Right hindlimb (tissue), 1 donor: ENCODE measurements at places on chromosomes 6 and 20.

DNA sequence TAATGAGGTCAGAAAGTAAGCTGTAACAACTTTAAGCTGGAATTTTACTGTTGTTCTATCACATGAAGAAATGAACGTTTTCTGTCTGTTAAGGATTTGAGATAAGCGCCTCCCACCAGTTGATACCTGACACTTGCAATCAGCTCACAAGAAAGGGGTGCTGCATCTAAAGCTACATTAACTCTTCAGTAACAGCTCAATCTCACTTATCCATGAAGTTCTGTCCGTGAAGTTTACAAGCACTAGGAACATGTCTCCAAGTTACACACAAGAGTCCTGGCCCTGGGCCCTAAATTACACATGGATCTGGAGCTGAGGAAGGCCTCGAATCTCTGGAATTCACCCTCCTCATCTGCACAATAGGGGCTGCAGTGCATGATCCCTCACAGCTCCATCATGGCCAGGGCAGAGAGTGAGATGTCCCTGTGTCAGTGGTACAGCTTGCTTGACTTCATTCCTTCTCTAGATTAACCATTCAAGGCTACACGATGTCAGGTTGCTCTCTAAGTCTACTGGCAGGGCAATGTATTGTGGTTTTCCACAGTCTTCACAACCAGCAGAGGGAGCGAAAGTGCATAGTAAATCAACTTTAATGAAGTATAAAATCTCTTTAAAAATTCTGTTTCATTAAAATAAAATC, 182.4 kb upstream of the MCHR2 start:
- peak; percentile 32 for DNase-seq

DNA sequence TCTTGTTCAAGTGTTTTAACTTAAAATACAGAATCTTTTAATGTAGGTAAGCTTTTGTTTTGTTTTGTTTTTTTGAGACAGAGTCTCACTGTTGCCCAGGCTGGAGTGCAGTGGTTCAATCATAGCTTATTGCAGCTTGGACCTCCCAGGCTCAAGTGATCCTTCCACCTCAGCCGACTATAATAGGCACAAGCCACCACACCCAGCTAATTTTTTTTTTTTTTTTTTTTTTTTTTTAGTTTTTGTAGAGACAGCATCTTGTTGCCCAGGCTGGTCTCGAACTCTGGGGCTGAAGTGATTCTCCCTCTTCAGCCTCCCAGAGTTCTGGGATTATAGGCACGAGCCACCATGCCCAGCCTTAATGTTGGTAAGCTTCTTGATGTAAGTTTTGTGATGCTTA, 3.3 kb downstream of the EFHC1 start:
- DNase-seq, result no peak

GRCh38 chr6:11804701-11805100, 26.1 kb upstream of the ADTRP start:
- DNase-seq, result no peak

DNA sequence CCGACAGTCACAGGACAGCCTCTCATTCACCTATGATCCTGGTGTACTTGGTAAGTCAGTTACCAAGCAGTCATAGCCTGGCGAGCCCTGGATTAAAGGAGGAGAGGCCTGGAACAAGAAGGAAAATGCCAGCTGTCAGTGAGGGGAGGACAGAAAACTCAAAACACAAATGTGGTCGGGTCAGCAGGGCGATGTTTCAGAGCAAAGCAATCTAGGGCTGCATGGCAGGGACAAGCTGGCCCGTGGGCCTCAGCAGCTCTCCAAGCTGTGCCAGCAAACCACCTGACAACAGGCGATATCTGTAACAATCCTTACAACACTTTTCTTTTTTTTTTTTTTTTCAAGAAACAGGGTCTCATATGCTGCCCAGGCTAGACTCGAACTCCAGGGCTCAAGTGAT, 40.3 kb downstream of the MGME1 start:
- DNase-seq, result no peak

- DNase-seq, result no peak
These were observed 30.8 kb downstream of the SDCBP2 start for GRCh38 chr20:1298166-1298565.

GRCh38 chr6:24053057-24053456, 73.0 kb upstream of the NRSN1 start:
- no peak for DNase-seq

GRCh38 chr20:407133-407952, 756 bp upstream of the RBCK1 start:
- peak; percentile 86 for DNase-seq

DNA sequence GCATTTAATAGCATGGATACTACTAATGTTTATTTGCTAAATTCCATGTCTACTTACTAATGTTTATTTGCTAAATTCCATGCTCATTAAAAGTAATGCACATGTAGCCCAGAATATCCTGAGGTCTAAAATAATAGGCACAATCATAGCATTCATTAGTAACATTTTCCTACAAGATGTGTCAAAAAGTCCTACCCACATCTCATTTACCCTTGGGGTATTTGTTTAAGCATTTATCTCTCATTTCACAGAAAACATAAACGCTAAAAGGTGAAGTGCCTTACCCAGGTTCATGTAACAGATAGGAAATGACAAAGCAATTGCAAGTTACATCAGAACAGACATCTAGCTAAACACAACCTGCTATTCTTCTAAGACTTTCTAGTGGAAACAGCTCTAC, 457.1 kb downstream of the HACE1 start:
- DNase-seq, result no peak

GRCh38 chr20:48816282-48817205, 11.3 kb downstream of the PREX1 start:
- no peak for DNase-seq

DNA sequence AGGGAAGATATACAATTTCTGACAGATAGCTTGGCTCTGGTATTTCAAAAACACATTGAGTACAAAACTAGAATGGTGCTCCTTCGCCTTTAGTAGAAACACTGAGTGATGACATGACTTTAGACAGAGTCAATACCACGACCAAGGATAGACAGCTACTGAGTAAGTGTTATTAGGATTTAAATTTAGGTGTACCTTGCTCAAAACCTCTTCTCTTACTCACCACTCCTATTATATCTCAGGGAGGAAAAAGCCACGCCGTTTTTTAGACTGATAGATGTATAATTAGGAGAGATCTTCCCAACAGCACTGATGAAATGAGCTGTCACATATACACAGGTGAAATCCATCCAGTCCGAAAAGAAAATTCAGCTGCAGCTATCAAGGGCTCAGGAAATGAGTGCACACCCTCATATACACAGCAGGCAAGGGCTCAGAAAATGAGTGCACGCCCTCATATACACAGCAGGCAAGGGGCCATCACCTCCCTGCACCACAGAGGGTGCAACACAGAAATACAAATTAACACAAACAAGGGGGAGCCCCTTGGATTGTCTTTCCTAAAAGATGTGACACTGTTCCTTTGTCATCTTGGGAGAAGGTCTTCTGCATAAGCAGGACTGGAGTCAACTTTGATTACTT, 53.7 kb downstream of the LYRM4 start:
- DNase-seq, result no peak

DNA sequence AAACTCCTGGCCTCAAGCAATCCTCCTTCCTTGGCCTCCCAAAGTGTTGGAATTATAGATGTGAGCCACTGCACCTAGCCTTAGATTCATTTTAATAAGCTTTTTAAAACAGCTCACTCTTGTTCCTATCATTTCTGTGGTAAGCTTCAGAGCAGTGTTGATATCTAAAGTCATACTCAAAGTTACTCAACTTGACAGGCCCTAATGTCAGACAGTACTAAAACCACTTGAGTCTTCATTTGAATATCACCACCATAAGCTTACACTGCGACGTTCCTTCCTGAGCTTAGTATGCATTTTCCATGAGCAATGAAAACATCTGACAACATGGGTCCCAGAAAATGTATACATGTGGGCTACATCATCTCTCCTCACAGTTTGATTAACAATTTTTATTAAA, 6.0 kb downstream of the FUCA2 start:
- no peak for DNase-seq

DNA sequence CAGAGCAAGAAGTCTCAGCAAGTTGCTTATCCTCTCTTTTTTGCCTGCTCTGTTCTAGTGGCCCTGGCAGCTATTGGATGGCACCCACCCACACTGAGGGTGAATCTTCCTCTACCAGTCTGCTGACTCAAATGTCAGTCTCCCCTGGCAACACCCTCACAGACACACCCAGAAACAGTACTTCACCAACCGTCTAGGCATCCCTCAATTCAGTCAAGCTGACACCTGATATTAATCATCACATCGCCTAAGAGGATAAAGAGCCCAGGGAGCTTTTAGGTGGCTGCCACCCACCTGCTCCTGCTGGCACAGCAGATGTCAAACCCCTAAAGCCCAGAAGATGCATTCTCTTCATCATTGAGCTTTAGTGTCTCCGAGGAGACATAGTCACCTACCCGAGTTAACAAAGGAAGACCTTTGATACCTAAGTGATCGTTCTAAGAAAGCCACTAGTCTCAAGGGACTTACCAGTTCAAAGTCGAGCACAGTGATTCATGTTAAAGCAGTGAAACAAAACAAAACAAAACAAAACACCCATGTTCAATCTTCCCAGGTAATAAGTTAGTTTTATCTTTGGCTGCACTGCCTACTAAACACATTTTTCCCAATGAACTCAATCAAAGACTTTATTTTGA, 97.7 kb upstream of the KCNQ5 start:
- no peak for DNase-seq

GRCh38 chr20:18032977-18033892, 24.5 kb downstream of the OVOL2 start:
- DNase-seq, result no peak

DNA sequence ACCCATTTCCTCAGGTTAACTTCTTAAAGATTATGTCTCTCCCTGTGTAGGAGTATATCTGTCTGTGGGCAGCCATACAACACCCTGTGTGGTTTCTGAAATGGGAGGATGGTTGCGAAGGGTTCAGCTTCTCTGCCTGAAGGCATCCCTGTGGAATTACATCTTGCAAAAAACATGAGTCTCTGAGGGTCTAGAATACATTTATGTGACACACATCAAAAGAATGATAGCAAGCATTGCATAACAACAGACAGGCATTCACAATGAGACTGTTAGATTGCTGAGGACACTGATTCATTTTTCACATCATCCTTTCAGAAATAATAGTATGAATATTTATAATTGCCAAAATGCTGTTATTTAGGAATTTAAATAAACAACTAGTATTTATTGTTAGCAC, 670.9 kb downstream of the HTR1B start:
- no peak for DNase-seq

DNA sequence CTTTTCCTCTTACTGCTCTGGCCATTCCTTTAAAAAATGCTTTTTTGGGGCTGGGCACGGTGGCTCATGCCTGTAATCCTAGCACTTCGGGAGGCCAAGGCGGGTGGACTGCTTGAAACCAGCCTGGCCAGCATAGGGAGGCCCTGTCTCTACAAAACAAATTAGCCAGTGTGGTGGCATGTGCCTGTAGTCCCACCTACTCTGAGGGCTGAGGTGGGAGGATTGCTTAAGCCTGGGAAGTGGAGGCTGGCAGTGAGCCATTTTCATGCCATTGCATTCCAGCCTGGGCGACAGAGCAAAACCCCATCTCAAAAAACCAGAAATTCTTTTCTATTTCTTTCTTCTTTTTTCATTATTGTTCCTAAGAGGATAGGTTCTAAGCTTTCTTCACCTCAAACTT, 36.9 kb upstream of the RNF144B start:
- DNase-seq, result no peak

DNA sequence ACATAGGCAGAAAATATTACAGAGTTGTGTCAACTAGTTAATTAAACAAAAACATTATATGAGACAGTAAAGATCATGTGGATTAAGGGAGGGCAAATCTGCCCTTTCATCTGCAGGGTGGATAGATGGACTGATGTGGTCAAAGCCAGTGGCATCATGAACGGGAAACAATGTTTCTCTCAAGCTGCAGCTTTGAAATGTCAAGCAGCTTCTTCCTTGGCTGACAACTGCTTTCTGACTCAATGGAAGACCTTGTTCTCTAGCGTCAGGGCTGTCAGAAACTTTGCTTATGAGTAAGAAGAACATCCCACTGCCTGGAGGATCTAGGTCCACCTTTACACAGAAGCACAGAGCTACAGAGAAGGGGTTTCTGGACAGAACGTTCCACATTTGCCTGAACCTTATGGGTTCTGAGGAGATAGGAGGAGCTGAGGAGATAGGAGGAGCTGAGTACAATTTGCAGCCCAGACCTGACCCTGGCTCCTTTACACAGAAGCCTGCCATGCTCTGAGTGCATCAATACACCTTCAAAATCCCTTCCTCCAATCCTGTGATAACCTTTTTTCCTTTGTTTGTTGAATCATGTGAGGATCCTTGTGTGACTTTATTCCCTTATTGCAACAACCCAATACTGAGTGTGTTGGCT, 6.1 kb downstream of the CST5 start:
- no peak for DNase-seq

- peak; percentile 67 for DNase-seq
These were observed 5.1 kb downstream of the RING1 start for GRCh38 chr6:33213166-33213988.

- DNase-seq, result no peak
These were observed 35.3 kb upstream of the APCDD1L start for GRCh38 chr20:58550275-58551059.

GRCh38 chr20:7571101-7571500, 369.2 kb downstream of the HAO1 start:
- DNase-seq, result no peak

DNA sequence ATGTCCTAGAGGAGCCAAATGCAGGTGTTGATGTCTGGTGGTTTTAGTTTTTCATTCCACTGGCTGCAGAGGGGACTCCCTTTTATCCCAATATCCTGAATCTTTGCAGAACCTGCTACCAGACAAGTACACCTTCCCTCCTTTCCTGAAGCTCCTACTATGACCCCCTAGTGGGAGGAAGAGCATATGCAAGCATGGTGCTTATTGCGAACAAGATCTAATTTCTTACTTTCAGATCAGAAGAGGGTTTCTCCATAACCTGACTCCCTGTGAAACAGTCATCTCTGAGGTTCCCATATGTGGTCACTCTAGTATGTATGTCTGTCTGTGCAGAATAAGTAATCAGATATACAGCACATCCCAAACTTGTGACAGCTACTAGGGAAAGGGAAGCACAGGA, 277.2 kb downstream of the ARHGAP18 start:
- DNase-seq, result no peak

DNA sequence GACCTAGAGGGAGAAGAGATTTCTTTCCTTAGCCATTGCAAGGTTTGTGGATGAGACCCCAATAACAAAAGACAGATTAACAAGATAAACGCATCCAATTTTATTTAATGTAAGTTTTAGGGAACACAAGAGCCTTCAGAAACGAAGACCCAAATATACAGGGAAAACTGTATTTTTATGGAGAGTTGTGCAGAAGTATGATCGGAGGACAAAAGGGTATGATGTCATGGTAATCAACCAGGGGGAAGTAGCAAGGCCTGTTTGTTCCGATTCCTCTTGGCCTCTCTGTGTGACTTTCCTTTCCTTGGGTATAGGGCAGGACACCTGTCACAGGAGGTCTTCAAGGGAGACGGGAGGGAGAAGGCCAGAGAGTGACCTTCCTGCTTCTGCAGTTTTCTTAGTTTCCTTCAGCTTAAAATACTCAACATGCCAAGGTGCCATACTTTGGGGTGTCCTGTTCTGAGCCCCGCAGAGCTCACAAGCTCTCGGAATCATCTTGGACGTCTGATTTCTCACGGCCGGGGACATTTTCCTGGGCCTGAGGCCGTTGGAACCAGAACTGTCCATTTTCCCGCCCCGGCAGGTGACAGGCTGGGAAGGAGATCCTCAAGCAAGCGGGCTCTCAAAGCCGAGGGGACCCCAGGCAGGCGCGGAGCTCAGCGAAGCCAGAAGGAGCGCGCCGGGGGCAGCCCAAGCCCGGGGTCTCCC, 21.7 kb downstream of the TMC2 start:
- no peak for DNase-seq

- DNase-seq, result no peak
These were observed 54.7 kb downstream of the CDC5L start for GRCh38 chr6:44442236-44442635.

GRCh38 chr6:17211101-17211500, 70.1 kb upstream of the RBM24 start:
- no peak for DNase-seq
